Kidney epithelial cell (primary cell): ENCODE measurements at places on chromosomes 1 and 21. TPM values are rescaled to one million over a fixed set of nuclear protein-coding genes. Genes with fewer than 3 reads are reported as not detected.

DNA sequence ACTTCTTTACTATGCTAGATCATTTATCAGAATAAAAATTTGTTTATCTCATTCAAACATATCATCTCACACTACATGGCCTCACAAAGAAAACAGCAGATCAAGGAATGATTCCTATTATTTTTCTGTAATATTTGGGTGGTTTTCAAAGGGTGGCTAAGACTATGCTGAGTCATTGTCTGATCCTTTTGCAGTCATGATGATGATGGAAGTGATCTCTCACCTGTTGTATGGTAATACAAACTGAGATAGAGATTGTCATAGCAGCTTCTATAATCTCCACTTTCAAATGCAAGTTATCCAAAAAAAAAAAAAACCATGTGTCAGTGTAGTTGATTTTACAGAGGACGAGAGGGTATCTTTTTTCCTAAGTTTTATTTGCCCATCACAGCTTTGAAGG, 37.2 kb upstream of the GBP5 start:
- no peak for DNase-seq

Gene TEDDM1
- total RNA-seq = not detected in 2 replicates

- DNase-seq = no peak
These were observed 1.9 kb upstream of the GPR52 start for GRCh38 chr1:174445817-174446216.

- DNase-seq = no peak
These were observed 4.6 kb downstream of the IFFO2 start for GRCh38 chr1:18951818-18952391.

DNA sequence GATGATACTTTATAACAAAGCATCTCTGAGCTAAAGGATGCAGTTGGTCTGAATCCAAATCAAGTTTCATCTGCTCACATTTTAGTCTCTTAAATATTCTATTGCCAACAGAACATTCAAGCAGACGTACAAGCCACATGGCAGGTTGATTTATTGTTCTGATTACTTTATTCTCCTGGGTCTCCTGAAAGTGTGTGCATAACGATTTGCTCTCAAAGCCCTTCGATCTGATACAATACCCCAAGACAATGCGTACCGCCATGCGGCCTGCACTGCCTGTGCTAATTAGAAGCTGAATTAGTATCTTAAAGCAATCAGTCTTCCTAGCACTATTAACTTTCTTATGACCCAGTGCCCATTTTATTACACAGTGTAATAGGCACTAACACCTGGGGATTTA, 56.9 kb downstream of the FHAD1 start:
- no peak for DNase-seq
